NCI-H748 treated with DMSO at 0.1 percent for 48 hours (cell line): ENCODE measurements at places on chromosomes 12 and 14.

DNA sequence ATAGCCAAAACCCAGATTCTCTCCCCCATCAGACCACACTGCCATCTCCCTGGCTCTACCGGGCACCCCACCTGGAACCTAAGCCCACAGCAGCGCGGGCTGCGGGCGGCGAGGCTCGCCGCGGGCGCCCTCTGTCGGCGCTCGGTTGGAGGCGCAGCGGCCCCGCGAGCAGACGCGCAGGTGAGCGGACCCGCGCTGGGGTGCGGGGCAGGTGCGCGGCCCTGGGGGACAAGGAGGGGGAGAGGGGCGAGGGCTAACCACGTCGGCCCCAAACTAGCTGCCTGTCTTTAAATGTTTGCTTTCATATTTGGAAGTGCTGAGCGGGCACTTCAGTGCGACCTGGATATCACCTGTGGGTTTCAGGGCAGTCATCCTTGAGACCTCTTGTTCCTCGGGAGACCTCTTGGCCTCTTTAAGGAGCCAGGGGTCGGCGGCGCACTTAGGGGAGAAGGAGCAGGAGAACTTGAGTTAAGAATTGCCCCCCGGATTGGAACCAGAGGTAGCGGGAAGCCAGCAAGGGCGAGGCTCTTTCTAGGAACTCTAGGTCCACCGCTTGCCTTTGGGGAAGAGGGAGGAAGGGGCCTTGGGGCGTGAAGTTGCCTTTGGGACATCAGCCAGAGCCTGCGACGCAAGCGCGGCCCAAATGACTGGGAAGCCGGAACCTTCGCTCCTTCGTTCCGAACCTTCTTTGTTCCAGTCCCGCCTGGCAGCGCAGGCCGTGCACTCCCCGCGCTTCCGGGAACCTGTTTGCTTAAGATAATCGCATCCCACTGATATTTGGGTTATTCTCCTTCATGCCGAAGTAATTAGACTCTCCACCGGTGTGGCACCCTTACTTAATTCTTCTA, 78.7 kb downstream of the NEDD1 start:
- DNase-seq = peak; percentile 52

DNA sequence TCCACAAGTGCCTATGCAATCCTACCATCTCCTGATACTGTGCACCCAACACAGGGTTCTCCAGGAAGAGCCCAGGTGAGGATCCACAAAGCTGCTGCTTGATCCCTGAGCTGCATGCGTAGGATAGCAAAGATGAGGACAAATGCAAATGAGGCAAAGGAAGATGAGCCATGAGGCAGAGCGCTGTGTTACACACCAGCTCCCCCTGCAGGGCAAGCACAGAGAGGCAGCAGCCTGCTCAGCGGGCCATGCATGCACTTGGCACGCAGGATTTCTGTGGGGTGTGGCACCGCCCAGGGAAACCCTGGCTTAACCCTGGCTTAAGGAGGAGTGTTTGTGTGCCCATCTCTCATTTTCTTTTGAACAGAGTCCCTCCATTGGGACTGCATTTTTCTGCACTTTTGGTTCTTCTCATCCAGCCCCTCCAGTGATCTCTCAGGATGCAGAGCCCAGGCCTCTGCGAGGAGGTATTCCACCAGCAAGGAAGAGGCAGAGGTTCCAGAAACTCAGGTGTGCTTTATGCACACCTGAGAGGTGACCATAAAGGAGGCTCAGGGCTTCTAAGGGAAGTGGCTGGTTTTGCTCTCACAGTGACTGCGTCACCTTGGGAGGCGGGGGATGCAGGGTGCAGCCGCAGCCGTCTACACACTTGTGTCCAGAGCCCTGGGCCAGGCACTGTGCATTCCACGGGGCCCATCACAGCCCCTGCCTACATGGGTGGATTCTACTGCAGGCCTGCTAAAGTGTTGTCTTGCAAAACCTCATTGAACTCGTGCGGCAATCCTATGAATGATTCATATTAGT, 973.3 kb upstream of the TMEM132C start:
- peak; percentile 55 for DNase-seq

- no peak for DNase-seq
Observed at GRCh38 chr14:39322807-39323206, 89.1 kb downstream of the MIA2 start.

DNA sequence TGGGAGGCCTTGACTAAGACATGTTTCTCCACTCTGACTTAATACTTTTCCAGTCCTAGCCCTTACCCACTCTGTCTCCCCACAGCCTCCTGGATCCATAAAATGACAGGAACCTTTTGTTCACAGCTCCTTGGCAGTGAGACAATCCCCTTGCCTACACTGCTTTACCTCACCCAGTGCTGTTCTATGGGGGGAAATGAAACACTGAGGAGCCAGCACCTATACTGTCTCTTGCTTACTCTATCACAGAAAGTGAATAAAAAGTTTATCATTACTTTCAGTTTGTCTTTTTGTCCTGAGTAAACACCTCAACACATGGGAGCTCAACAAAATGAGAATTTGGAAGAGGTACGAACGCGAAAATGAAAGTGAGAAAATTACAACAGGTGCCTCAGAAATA, 127.2 kb upstream of the DAAM1 start:
- no peak for DNase-seq

DNA sequence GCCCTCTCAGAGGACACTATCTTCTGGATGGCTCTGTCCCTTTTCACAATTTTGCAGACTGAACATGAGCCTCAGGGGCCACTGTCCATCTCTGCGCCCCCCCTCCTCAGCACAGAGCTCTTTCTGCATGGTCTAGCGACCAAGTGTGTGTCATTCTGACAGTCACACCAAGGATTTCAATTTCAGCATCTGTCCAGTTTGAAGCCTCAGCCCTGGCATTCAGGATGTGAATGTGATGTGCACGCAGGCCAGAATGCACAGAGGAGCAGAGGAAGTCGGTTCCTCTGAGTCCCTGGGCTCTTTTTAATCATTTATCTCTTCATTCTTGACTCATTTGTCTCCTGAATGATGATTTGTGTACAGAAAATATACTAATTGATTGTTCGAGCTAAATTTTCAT, 102.0 kb upstream of the PWP1 start:
- no peak for DNase-seq

- DNase-seq = no peak
Observed at GRCh38 chr14:84804895-84805294, 725.0 kb upstream of the FLRT2 start.
